ENCODE measurements at places on chromosomes 11 and 22. TPM values are rescaled to one million over a fixed set of nuclear protein-coding genes. Genes with fewer than 3 reads are reported as not detected.

The CCDC81 gene
- 1.3 TPM for polyA plus RNA-seq

The MRTFA gene
- polyA plus RNA-seq = 20.2 TPM

The RABL2B gene
- polyA plus RNA-seq = 82.3 TPM

The PRDM11 gene
- 24.1 TPM for polyA plus RNA-seq

The ARFIP2 gene
- 77.1 TPM for polyA plus RNA-seq

The WNT11 gene
- 21.3 TPM for polyA plus RNA-seq

The FJX1 gene
- polyA plus RNA-seq = 18.2 TPM

The RASL10A gene
- polyA plus RNA-seq = 0.33 TPM

The MOV10L1 gene
- polyA plus RNA-seq = 0.68 TPM

The PARVG gene
- polyA plus RNA-seq = 1.8 TPM

The CSRP3 gene
- not detected for polyA plus RNA-seq

The TMEM223 gene
- polyA plus RNA-seq = 24.9 TPM

The VPREB1 gene
- not detected for polyA plus RNA-seq

The FBXO7 gene
- 123 TPM for polyA plus RNA-seq

The KRTAP5-9 gene
- 0.25 TPM for polyA plus RNA-seq

The ABTB2 gene
- 8.7 TPM for polyA plus RNA-seq

The HTR3A gene
- 0.46 TPM for polyA plus RNA-seq

The OR5A1 gene
- not detected for polyA plus RNA-seq

The SLC37A2 gene
- 2.1 TPM for polyA plus RNA-seq

The KLHL35 gene
- 0.60 TPM for polyA plus RNA-seq

The NAALADL1 gene
- polyA plus RNA-seq = 13.1 TPM

The NLRP14 gene
- 0.15 TPM for polyA plus RNA-seq

The GGTLC3 gene
- polyA plus RNA-seq = not detected

The GTF2H1 gene
- 57.3 TPM for polyA plus RNA-seq

The AGBL2 gene
- 4.5 TPM for polyA plus RNA-seq

The OR4D5 gene
- not detected for polyA plus RNA-seq

The PRG3 gene
- 0.49 TPM for polyA plus RNA-seq

The SDF2L1 gene
- polyA plus RNA-seq = 17.4 TPM

The DUSP8 gene
- polyA plus RNA-seq = 2.6 TPM

Data from left renal pelvis (tissue), 4 donors.